ENCODE measurements at places on chromosomes 1 and 21.
A peak's percentile ranks its signal among the peaks of the same experiment; 100 is the strongest.

- DNase-seq, result no peak
Measured at GRCh38 chr1:187624812-187625545, 796.2 kb downstream of the PLA2G4A start.

DNA sequence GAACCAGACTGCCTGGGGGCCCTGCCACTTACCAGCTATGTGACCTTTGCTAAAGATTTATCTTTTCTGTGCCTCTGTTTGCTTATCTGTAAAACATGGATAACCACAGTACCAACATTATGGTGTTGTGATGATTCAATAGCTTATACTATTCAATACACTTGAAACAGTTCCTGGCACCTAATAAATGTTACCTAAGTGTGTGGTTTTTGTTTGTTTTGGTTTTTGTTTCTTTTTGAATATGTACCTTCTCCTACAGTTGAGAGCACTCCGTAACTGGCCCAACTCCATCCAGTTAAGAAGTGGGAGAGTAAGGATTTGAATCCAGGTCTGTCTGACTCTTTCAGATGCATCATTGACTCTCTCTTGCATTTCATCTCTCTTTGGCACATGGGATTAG, 125.8 kb upstream of the C8B start:
- no peak for DNase-seq

DNA sequence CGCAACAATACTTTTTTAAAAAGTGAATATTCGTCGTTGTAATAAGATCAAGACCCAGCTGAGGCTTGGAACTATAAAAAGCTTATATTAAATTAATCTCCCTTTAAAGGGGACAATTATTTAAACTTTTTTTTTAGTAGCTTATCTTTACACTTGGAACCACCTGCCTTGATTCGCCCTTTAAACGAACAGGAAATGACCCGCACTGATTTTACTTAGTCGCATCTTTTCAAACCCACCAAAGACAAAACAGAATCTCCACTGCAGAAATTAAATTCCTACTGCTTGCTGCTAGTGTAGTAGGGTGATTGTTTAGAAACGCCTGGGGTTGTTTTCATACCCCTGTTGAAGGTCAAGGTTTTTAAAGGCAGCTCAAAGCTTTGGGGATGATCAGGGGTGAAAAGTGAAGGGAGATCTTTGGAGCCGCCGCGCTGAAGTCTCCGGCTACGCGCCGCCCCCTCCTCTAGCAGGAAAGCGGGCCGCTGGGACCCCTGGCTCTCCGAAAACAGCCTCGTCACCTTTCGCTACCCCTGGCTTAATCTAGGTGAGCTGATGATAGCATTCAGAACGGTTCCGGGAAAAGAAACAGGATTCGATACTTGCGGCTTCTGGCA, 163.4 kb downstream of the RUNX1 start:
- no peak for DNase-seq

GRCh38 chr1:3668585-3669300, 16.4 kb downstream of the TP73 start:
- peak; percentile 56 for DNase-seq

Measured in CD4-positive, alpha-beta T cell treated with Interferon gamma for 1 hour (primary cell).